ENCODE measurements at places on chromosomes 1 and 21.

GRCh38 chr1:218376722-218377121 is 31.6 kb downstream of the TGFB2 start:
- no peak for DNase-seq

DNA sequence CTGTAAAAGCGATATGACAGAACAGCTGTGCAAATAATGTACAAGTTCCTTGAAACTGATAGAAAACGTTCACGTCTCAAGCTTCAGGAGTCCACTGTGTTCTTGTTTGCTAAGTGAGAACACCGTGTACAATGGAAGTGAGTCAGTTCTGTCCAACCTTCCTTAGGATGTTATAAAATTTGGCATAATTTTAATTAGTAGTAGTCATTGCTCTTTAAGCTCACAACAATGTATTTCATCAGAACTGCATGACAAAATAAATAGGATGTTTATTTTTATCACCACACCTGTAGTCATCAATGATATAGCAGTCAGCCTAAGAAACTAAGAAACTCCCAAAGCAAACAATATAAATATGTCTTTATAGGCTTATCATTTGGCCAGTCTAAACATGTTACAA is 53.0 kb downstream of the RGS2 start:
- no peak for DNase-seq

DNA sequence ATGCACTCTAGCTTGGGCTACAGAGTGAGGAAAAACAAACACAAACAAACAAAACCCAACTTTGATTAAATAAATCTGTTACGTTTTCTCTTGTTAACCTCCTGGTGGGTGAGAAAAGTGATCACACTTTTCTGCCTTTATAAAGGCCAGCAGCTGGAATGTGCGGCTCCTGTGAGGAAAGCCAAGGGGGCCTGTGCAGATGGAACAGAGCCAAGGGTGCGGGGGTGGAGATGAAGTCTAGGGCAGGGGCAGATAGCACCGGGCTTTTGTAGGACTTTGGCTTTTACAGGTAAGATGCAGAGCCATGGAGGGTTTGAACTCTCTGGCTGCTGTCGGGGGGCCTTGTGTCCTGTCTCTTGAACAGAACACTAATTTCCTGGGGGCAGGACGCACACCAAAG is 40.7 kb upstream of the GPR37L1 start:
- DNase-seq = no peak

GRCh38 chr1:25650289-25650576 is 33.6 kb downstream of the MAN1C1 start:
- DNase-seq = no peak

DNA sequence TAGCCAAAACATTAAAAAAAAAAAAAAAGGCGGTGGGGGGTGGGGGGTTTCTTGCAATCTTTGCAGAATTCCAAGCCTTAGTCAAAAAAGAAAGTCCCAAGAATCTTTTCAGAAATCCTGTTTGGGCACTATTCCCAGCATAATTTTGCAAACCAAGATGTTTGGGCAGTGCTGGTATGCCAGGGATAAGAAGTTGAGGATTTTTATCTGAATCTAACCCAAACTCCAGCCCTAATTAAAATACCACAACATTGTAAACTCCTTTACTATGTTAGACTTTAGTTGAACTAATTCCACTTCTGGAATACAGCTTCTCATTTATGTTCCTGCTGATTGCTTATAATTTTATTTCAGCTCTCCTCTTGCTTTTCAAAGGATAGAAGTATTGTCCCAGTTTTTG is 504.1 kb upstream of the ADGRL2 start:
- no peak for DNase-seq

- no peak for DNase-seq
These were observed 107.9 kb downstream of the S1PR1 start for GRCh38 chr1:101344745-101345144.

GRCh38 chr1:21930080-21930571 is 7.0 kb downstream of the HSPG2 start:
- no peak for DNase-seq

- DNase-seq = no peak
These were observed 137.3 kb downstream of the ZSCAN20 start for GRCh38 chr1:33609739-33610138.

DNA sequence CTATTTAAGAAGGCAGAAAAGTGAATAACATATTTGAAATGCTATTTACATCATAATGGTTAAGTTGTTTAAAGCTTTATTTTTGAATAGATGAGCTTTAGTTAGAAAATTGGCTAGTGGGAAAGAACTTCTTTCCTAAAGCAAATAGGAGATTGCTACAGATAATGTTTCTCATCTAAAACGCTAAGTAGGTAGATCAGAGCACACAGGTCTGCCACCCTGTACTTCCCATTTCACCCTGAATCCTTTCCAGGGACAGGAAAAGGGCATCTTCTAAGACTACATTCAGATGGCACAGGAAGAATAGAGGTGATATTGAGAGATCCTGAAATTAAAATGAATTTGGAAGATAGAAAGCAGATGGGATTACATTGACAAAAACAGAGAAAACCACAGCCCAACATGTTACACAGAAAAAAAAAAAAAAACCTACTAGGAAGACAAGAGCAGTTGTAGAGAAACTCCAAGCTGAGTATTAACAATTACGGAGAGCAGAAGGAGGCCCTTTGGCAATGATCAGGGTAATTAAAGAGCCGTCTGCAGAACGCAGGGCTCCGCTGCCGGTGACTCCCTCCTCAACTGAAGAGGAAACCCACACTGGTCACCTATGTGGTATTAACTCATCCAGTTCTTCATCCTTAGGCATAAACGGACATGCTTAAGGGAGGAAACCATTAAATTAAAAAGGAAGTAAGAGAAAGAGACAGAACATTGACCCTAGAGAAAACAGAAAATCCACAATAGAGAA is 53.6 kb upstream of the MAP10 start:
- no peak for DNase-seq

GRCh38 chr1:180249725-180250498 is 19.8 kb downstream of the LHX4 start:
- DNase-seq = no peak

DNA sequence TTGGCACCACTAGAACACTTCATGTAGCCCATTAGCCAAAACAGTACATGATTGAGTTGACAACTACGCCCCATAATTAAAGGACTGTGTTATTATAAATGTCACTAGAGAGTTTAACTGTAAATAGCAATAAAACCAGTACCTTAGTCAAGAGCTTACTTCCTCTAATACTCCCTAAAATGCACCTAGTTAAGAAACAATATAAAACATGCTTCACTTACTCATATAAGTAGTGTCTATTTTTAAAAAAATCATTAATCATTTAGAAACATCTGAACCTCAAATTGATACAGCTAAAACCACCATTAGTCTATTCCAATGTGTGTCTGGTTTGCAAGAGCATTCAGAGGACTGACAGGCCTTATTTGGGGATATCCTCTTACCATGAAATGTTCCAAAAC is 25.3 kb downstream of the PTP4A2 start:
- DNase-seq = no peak

DNA sequence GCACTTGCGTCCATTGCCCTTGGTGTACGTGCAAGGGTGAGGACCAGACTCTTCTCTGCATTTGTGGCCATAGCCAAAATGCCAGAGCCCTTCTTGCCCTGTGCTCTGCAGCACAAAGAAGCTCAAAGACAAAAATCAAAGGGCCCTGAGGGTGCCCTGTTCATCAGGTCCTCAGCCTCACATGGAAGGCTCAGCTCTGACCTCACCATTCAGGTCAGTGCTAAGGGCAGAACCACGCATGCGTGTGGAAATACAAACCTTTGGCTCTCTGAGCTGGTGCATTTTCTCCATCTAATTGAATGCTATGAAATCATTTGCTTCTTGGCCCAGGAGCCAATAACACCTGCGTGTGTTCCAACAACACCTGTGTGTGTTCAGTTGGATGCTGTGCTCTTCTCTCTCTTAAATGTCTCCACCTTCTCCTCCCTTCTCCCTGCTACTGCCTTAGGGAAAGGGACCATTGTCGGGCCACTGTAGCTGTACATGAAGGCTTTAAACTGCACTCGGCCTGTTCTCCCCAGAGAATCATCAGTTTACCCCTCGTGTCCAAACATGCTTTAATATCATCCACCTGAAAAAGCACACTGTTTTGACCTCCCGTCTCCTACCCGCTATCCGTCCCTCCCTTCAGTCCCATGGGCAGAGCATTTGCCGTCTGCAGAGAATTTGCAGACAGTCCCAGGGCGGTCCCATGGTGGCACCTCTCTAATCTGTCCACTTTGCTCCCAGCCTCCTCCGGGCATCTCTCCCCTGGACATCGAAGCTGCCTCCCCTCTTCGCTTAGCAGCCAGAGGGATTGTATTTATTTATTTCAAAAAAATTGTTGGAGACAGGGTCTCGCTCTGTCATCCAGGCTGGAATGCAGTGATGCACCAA is 60.6 kb downstream of the EVA1C start:
- no peak for DNase-seq

DNA sequence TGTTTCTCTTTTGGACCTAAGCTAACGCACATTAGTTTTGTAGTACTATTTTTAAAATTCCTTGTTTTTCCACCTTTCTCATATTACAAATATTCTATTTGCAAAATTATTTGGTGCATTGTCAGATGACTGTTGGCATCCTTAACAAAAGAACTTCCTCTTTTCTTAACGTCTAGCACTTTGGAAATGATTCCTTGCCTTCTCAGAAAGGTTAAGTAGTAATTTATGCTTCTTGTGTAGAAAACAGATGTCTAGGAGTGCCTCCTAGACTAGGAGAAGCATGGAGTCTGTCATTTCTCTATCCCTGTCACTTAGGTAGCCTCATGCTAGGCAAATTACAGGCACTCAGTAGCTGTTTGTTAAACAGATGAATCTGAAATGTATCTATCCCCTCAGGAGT is 64.4 kb downstream of the HSPA13 start:
- DNase-seq = no peak

DNA sequence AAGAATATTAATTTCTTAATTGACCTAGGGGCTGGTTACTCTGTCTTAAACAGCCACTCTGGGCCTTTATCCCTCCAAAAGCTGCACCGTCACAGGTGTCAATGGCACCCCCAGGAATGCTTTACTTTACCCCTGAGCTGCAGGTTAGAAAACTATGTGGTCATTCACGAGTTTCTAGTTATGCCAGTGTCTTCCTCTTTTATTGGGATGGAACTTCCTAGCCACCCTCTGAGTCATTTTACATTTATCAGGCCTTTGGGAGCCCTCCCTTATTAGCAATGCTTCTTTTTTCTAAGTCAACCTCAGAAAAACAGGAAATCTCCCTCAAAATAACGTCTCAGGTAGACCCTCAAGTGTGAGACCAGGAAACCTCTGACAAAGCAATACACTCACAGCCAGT is 59.4 kb upstream of the USH2A start:
- no peak for DNase-seq

DNA sequence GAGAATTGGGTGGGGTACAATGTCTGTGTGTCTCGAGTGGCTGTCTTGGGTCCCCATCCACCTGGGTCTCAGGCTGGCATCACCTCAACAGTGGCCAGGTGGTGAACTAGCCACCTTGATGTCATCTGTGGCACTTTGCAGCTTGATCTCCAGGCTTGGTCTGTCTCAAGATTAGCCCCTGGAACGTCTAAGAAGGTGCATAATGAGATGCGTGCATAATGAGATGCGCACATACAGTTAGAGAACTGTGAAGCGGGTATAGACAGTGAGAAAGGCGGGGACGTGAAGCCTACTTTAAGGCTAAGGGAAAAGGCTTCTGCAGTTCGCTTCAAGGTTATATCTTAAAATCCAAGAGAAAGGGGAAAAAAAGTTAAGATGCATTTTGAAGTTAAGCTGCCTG is 98.7 kb downstream of the WDR4 start:
- no peak for DNase-seq

DNA sequence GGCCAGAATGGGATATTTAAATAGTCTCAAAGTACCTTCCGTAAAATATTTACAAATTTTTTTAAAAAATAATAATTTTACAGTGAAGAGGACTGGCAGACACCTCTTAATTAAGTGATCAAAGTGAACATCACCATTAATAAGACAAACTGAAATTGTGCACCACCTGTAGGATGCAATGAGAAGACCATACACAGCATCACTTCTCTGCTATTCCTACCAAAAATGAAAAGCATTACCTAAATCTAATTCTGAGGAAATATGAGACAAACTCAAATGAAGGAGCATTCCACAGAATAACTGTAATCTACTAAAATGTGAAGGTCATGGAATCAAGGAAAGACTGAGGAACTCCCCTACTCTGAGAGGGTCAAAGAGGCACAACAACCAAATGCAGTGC is 68.2 kb upstream of the PRDX6 start:
- no peak for DNase-seq

- no peak for DNase-seq
These were observed 228.3 kb downstream of the ST6GALNAC3 start for GRCh38 chr1:76302711-76303339.

GRCh38 chr1:11394592-11395245 is 84.2 kb upstream of the DISP3 start:
- DNase-seq = no peak

GRCh38 chr1:3909615-3910014 is 9.5 kb upstream of the C1orf174 start:
- DNase-seq = no peak

DNA sequence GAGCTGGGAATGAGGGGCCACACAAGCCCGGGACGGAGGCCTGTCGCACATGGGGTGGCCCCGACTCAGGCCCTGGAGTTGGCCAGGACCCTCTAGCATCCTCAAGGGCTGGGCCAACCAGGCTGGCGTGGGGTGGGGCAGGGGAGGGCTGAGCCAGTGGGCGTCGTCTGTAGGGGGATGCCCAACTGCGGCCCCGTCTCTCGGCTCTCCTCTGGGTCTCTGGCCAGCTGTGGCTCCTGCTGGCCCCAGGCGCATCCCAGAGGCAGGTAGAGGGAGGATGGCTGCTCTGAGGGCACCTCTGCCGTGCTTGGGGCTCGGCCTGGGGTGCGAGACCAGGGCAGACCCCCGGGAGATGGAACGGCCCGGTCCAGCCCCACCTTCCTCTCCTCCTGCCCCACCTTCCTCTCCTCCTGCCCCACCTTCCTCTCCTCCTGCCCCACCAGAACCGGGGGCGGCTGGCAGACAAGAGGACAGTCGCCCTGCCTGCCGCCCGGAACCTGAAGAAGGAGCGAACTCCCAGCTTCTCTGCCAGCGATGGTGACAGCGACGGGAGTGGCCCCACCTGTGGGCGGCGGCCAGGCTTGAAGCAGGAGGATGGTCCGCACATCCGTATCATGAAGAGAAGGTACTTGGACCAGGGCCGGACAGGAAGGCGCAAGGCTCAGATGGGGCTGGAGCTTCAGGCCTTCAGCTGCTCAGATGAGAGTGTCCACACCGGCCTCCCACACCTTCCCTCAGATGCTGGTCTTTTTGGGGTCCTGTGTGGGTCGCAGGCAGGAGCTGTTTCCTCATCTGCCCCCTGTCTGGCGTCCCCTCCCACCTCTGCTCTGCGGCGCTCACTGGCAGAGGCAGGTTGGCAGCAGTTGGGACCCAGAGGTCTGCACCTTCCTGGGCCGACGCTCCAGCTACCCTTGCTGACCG is 6.2 kb downstream of the SAMD11 start:
- DNase-seq = no peak

DNA sequence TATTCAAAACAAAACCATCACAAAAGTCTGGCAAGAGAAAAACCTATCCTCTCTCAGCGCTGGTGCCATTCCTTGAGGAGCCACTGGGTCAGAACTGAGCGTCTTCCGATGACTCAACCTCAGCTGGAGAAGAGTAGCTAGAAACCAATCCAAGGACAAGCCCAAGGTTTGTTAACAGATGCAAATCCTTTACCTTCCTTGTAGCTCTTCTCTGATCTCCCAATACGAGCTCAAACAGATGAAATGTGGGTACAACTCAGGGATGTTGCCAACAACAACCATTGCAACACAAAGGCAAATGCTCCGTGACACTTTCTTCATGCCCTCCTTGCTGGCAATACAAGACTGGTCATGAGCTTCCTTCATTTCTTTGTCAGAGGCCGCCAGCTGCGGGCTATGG is 337.1 kb downstream of the SIPA1L2 start:
- DNase-seq = no peak

All from activated naive CD4-positive, alpha-beta T cell (primary cell).